ENCODE measurements at places on chromosomes 3 and 15.

GRCh38 chr3:166456286-166456685, 619.1 kb upstream of the BCHE start:
- DNase-seq = no peak

- DNase-seq = no peak
These were observed 83.2 kb upstream of the PLSCR4 start for GRCh38 chr3:146334151-146334550.

DNA sequence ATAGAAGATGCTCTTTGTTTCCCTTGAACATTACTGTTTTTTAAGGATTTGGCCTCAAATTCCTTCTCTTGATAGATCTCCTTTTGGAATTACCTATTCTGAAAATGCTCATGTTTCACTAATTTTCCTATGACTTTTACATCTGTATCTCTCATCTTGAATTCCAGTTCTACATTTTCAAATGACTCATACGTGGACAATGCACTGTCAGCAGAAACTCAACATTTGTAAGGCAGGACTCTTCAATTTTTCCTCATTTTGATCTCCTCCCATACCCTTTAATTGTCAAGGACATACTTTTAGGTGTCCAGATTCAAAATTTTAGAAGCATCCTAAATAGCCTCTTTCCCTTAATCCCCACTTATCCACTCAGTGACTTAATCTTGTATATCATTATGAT, 341.0 kb upstream of the RASGRP1 start:
- DNase-seq = no peak

GRCh38 chr3:134033315-134033996, 3.7 kb upstream of the SLCO2A1 start:
- DNase-seq = no peak

DNA sequence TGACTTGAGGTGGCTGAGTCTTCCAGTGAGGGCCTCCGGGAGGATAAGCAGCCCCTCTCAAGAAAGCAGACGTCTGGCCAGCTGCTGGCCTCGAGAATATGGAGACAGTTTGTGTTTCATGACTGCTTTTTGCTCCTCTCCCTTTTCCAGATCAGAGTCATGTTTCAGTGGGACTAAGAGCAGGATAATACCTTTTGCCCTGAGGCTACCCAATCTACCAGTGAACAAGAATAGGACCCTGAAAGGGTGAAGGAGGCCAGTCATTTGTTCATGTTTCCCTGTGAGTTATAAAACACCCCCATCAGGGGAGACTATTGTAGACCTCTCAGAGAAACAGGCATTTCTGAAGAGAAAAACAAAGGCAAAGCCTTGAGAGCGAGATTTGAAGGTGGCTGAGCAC, 137.4 kb downstream of the RYR3 start:
- no peak for DNase-seq

DNA sequence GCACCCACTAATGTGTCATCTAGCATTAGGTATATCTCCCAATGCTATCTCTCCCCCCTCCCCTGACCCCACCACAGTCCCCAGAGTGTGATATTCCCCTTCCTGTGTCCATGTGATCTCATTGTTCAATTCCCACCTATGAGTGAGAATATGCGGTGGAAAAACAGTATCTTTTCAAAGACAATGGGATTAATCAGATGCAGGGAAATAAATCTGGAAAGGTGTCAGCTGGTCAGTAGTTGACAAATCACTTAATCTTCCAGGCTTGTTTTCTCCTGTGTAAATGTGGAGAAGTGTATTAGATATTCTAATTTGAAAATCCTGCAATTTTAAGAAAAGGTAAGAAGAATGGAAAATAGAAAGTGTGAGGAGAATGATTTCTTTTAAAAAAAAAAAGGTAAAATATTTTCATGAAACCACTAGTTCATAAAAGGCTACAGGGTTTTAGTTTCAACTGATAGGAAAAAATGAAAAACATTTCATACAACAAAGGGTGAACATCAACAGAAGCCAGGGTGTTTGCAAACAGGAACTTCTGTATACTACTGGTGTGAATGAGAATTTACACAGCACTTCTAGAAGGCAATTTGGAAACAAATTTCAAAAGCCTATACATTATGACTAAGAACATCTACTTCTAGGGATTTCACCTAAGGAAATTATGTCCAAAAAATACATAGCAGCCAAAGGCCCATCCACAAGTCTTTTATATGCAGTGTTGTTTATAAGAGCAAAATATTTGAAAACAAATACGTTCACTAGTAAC, 113.5 kb downstream of the CBLB start:
- DNase-seq = no peak

DNA sequence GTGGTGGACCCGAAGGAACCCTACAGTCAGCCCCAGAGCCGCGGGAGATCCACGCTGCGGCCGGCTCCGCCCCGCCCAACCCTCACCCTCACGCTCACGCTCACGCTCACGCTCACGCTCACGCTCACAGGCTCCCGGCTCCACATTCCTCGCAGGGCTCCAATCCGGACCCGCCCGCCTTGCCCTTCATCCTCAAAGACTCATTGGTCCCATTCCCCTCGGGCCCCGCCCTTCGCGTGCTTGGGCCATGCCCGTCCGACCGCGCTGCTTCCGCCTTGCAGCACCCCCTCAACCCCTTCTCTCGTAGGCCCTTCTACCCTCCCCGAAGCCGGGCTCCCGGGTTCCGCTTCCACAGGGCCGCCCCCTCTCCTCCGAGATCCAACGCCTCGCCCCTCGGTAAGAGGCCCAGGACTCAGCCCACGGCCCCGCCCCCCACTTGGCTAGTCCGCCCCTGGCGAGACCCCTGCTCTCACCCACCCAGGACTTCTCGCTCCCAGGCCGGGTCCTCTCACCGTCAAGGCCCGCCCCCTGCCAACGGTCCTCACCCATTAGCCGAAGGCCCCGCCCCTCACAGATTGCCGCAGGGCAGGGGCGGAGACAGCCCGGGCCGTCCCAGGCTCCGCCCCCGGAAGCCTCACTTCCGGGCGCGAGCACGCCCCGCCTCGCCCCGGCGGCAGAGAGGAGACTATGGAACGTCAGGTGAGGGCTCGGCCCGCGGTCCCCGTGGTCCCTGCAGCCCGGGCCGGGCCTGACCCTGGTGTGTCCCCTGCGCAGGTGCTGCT, at the start of gene APEH:
TSS of gene APEH (plus strand) at position 637 of the 782 bp plus-strand sequence. CDS start at position 688, 51 bp downstream.
- peak; percentile 95 for DNase-seq

DNA sequence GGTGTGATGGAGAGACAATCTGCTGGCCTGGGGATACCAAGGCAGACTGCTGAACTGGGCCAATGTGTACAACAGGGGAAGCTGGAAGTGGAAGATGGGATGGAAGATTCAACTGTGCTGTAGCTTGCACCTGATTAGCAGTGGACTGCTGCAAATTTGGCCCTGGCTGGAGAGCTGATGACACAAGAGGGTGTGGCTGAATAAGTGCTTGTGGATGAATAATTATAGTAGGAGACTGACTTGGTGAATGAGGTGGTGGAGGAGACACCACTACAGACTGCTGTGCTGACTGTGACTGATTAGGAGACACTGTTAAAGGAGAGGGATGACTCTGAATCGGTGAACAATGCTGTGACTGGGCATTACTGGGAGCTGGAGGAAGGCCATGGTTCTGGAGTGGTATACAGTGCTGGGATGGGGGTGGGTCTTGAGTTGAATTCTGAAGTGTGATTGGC, 52.5 kb downstream of the PHC3 start:
- DNase-seq = no peak

- no peak for DNase-seq
These were observed 19.9 kb downstream of the NOX5 start for GRCh38 chr15:69034352-69034751.

DNA sequence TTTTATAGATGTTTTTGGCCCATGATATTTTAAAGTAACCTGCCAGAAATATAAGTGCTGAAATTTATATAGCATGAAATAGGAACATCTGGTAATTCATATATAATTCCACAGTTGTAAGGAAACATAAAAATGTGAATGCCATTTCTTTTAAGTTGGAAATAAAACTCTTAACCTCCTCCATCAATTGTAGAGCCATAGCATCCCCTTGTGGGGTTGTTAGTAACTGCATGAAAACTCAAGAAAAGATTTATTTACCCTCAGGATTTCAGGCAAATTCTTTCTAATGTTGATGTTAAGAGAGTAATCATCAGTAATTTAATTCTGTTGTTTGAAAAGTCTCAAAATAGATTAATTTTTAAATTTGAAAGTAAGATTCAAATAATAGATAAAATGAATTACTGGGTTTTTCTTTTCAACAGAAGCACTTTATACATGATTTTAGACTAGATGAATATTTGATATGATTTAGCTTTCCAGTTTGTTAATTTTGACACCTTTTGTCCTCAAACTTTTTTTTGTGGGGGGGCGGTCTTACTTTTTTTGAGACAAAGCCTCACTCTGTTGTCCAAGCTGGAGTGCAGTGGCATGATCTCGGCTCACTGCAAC, 74.7 kb downstream of the RASA2 start:
- DNase-seq = no peak

DNA sequence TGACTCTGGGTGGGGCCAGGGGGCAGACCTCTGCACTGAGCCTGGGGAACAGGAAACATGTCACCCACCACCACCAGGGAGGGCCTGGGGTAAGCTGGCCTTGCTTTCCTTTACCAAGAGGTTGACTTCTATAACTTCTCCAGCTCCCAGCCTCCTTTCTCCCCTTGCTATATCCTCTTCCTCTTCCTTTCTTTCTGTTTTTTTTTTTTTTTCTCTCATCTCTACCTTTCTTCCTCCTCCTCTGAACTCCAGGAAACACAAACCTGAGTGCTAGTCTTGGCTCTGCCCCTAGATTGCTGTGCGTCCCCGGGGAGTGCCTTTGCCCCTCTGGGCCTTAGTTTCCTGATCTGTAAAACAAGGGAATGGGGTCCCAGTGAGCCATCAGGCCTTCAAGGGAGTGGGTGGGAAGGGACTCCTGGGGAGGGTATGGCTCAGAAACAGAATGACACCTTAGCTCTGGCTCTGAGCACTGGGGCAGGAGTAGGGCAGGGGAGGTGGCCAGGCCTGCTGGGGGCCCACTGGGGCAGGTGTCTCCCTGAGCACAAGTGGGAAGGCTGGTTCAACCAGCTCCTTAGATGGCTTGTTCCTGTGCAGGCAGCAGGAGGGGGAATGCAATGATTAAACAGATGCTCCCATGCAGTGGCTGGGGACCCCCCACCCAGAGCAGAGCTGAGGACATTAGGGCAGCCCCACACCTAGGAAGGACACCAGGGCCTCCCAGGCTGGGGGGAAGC, 4.3 kb downstream of the SNX33 start:
- no peak for DNase-seq

DNA sequence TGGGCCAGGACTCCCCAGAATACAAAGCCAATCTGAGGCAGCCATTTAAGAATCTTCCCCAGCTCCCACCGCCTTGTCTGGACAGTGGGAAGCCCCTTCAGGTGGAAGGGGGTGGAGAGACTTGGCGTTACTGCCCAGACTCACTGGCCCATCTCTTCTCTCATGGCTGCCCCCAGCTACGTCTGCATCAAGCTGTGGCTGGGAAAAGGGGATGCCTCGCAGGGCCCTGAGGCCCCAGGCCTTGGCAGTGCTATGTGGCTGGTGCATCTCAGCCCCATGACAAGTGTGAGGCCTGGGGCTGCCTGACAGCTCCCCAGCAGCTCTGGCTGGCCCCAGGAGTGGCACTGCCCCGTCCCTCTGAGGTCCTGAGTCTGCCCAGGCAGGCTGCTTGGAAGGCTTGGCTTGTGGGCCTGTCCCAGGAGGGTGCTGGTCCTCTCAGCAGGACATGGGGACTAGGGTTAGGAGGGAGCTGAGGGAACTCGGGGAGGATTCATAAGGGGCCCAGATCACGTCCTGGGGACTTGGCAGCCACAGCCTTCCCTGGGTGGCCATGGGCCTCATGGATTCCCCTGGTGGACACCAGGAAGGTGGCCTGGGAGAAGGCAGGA, 20.2 kb upstream of the SLC41A3 start:
- no peak for DNase-seq

DNA sequence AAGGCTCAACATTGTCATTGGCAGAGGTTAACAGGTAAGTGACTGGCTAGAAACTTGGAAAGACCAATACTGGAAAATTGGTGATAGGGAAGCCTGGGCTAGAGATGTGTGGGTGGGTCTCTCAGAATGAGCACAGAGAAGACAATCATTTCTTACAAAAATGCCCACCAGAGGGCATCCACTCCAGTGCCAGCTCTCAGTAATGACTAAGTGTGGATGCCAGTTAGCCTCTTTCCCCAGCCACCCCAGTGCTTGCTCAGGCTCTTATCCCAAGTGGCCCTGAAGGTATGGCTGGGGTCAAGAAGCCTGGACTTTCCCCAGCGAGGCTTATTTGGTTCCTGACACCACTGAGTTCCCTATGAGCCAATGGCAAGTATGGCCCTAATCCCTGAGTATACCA, 115.9 kb upstream of the ST8SIA2 start:
- no peak for DNase-seq

DNA sequence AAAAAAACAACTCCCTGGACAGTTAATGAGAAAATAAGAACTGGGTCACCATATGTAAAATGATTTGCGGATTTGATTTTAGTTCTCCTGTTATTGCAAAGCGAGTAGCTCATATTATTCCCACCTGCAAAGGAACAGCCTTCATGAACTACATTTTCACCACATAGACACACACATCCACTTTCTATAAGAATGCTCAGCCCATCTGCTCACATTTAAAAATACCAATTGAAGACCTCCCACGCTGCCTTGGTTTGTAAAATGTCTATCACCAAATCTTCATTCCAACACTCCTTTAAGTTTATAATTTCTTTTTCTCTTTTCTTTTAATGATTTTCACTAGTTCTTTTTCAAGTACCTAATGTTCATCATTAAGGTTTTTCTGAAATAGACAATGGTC, 148.6 kb downstream of the FGF12 start:
- DNase-seq = no peak

DNA sequence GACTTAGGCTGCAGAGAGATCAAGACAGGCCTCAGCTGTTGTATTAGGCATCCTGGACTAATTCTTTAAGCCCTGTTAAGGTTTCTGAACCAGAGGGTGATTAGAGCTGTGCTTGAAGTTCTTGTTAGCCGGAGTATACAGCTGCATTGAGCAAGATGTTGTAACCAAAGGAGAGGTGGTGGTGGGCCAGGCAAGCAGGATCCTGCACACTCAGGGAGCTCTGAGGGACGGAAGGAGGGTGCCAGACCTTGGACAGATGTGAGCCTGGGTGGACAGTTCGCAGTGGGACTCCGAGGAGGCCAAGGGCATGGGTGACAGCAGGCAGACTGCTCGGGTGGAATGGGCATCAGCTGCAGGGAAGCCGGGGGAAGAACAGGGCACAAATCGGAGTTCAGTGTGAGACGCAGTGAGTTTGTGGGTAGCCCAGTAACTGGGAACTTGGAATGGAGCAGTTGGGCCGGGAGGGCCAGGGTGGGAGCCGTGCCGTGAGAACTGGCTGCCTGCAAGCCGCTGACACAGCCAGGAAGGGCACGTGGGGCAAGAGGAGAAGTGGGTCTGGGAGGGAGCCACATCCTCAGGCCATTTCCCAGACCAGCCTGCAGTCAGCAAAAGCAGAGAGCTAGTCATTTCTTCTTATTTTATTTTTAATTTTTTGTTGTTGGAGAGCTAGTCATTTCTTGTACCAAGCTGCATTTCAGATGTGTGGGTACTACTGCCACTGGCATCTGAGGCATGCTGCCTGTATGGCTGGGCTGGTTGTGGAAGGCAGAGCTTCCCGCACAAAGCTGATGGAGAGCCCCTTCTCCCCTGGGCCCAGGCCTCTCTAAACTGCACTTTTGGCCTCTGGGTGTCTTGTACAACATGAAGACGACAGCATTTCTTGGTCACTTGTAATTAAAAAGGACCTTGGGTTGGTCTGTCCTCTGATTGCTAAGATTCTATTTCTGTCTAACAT, 61.0 kb downstream of the PGPEP1L start:
- no peak for DNase-seq

All from stimulated activated CD8-positive, alpha-beta memory T cell treated with anti-CD3 and anti-CD28 coated beads, Interleukin-7, amount 100 ng/mL, for 4 hours (primary cell).